ENCODE measurements at places on chromosomes 6 and 20.

DNA sequence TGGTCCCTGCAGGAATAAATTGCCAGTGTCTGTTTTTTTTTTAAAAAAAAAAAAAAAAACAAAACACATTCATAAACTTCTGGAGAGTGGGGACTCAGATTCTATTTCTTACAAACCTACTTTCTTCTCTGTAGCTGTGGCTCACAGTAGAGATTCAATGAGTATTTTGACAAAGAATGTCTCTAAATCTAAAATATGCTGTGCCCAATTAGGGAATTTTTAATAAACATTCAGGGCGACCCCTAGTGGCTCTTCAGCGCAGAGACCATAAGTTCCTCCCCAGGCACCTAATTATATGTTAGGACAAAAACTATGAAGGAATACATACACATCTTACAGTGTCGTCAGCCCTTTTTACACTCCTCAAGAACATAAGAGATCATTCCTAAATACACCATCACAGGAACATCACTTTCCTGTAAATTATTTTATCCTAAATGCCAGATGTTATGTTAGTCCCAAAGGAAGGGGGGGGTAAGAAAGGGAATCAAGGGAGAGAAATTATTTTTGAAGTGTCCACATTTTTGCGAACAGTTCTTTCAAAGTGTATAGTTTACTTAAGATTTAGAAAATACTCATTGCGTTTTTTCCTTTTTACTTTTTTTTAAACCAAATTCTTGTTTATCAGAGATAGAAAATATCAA, 21.8 kb upstream of the NAA20 start:
- no peak for DNase-seq

- no peak for DNase-seq
Observed at GRCh38 chr6:138456401-138456790, 42.9 kb downstream of the NHSL1 start.

DNA sequence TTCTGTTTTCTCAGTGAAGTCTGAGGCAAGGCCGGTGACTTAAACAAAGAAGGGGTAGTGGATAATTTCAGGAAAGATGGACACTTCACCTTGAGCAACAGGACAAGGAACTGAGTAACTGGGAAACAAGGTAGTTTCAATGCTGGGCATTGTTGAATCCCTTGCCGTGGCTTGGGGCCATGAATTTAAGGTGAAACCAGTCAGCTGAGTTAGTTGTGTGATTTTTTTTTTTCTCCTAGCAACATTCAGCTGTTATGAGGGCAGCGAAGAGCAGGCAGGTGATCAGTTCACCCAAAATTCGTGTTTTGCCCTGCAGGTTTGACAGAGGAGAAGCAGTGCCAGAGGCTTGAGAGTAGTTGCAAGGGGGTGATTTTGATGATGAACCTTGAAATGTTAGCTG, 6.8 kb downstream of the BICRAL start:
- DNase-seq = no peak

DNA sequence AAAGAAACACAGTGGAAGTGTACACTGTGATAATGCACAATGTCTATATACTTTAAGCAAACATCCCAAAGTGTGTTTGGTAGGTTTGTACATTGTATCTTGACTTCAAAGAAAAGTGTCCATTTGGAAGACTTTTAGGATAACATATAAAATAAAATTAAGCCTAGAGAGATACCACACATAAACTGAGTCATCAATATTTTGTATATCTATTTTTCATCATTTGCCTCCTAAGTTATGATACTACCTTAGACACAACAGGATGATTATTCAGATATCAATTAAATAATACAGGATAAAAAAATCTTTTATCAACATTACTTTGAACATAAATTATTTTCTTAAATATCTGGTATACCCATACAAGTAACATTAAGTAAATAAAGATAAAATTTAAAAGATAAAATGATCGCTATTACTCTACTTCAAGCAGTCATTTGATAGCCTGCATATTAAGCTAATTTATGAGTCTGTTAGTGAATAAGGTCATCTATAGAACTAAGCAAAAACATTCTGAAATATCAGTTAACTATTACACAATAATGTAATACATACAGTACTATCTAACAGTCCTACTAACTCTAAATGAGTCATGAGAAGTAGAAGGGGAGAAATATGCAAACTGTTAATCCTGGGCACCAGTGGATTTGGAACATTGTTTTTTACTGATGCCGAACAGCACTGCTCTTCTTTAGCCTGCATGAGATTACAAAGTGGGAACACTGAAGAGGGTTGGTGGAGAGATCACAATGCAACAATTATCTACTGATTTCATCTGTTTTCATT, 158.4 kb upstream of the SIM1 start:
- DNase-seq = no peak

DNA sequence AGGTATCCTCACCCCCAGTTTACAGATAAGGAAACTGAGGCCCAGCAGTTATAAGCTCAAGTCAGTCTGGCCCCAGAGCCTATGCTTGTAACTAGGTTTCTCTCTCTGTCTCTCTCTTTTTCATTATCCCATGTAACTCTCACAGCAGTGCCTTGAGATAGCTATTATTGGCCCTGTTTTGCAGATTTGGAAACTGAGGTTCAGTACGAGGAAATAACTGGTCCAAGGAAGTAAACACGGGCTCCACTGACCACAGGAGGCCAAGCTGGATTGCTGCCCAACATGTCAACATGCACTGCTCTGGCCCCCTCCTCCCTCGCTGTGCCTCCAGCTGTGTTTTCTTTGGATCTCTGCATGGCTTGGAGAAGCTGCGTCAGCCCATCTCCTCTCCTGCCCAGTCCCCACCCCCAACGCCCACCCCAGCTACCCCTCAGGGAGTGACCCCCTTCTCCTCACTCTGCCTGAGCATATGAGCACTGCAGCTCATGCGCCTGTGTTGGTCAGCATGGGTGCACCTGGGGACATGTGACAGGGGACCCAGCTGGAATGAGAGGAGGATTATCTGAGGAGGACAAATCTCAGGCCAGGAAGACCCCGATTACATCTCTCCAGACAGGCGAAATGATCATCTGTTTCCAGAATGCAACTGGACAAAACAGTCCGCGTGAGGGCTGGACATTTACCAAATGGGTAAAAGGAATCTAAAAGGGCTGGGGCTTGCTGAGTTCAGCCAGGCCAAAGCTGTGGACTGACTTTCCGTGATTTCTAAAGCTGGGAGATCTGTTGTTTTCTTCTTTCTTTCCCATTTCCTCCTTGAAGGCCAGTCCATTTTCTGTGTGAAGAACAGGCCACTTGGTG, 7.8 kb upstream of the PLTP start:
- DNase-seq = no peak

GRCh38 chr6:49541936-49542335, 8.5 kb upstream of the C6orf141 start:
- DNase-seq = no peak

DNA sequence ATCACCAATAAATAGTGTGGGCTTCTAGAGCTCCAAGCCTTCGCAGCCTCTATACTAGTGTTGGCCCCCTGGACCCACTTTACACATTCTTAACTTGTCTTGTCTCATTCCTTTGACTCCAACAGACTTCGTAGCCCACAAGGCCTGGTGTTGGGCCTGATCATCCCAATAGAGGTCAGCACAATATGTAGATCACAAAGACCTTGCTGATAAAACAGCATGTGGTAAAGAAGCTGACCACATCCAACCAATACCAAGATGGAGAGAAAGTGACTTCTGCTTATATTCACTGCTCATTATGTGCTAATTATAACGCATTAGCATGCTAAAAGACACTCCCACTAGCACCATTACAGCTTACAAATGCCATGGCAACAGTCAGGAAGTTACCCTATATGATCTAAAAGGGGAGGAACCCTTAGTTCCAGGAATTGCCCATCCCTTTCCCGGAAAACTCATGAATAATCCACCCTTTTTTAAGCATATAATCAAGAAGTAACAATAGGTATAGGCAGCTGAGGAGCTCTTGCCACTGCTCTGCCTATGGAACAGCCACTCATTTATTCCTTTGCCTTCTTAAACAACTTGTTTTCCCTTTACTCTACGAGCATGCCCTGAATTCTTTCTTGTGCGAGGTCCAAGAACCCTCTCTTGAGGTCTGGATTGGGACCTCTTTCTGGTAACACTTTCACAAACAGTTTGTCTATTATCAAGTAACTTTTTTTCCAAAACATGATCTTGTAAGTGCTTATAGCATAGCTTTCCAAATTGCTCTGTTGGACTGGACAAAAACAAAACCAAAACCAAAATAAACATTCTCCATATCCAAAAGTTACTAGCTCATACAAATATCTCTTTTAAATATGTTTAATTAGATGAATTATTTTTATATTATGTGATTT, 54.6 kb upstream of the ECHDC1 start:
- DNase-seq = no peak

- no peak for DNase-seq
Observed at GRCh38 chr6:168148231-168148849, 69.3 kb upstream of the FRMD1 start.

- DNase-seq = no peak
Observed at GRCh38 chr6:168794491-168794890, 353.5 kb downstream of the SMOC2 start.

DNA sequence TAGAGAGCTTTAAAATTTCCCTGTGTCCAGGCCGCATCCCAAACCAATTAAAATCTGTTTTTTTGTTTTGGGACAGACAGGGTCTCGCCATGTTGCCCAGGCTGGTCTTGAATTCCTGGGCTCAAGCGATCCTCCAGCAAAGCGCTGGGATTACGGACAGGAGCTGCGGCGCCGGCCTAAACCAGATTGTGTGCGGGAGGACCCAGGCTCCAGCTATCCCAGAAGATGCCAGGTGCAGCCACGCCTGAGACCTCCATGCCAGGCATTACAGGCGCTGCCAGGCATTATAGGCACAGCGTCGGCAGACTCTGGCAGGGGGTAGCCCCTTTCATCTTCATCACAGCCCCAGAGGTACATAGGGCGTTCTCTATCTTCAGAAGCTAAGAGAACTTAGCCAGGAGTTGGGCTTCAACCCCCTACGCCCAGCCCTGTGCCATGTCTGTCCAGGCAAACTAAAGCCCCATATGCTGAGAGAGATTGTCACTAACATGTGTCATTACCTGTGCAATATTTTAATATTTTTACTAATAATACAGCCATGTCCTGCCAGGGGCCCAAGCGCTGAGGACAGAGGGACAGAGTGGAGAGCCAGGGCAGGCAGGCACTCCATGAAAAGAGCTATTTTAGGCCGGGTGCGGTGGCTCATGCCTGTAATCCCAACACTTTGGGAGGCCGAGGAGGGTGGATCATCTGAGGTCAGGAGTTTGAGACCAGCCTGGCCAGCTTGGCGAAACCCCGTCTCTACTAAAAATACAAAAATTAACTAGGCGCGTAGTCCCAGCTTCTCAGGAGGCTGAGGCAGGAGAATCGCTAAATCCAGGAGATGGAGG, 9.8 kb upstream of the GRM4 start:
- no peak for DNase-seq

DNA sequence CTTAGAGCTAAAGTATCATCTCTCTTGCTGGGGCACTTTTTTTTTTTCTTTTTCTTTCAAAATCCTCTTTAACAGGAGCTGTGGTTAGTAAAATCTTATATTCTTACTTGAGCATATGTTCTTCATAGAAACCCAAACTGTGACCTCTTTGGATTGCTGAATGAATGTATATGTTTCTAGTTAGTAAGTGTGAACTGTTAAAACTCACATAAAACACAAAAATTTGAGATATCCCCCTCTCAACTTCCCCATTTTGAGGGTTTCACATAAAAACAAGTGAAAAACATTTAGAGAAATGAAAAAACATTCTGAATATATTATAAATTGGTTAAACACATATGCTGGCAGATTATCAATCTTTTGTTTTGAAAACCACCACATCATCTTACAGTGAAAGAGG, 78.1 kb downstream of the INSM1 start:
- DNase-seq = no peak

DNA sequence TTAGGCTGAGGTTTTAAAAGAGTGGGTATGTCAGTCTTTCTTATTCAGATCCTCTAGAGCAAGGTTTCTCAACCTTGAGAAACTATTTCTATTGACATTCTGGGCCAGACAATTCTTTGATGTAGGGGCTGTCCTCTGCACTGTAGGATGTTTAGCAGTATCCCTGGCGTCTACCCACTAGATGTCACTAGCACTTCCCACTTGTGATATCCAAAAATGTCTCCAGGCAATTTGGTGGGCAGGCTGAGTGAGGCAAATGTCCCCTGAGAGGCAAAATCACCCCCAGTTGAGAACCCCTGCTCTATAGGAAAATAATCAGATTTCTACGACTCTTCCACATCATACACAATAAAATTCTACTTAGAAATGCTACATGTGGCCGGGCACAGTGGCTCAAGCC, 7.7 kb upstream of the ZKSCAN8 start:
- DNase-seq = no peak

DNA sequence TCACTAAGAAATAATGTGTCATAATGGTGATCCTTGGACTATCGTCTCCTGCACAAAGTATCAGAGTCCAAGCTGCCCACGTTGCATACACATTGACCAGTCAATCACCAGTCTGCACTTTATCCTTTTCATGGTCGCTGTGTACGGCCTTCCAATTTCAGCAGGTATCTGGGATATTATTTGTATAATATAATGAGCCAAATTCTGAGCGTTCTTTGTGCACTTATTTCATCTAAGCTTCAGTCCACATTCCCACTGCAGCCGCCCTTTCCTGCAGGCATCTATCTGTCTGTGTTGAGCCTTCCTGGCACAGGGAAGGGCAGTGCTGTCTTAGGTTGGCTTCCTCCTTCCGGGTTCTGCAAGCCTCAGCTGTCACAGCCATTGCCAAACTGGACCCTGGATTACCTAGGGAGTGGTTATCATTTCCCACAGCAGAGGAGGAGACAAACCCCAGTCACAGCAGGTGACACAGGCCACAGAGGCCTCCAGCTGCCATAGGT, 174.3 kb downstream of the TTLL2 start:
- DNase-seq = no peak

DNA sequence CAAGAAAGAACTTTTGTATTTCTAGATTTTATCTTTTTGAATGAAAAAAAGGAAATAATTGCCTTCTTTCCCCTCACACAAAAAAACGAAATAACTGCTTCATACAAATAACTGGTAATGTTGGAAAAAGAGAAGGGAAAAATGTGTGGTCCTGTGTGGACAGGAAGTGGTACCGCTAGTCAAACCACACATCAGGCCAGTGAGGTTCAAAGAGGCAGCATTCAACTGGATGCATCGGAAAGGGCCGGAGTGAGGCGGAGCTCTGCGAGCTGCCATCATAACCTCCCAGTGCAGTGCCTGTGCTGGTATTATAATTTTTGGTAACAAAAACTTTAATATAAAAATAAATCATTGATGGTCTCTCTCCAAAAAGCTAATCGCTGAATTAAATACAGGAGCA, 111.2 kb downstream of the IRF4 start:
- no peak for DNase-seq

DNA sequence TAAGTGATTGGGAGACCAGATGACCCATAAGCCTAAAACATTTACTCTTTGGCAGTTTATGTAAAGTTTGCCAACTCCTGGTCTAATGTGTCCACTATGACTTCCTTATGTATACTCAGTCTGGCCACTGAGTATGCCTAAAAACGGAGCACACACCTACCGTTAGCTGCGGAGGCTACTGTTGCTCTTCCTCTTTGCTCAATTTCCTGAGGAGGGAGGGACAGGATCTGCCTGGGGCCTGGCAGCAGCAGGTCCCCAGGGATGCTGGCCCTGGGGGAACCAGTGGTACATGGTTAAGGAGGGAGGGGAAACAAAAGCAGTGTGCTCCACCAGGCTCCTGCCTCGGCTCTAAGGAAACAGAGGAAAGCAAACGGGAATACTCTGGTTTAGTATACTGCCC, 113.5 kb downstream of the CDYL start:
- DNase-seq = no peak

Data from activated CD8-positive, alpha-beta memory T cell treated with anti-CD3 and anti-CD28 coated beads for 4 hours (primary cell).